Activated T-cell treated with anti-CD3 and anti-CD28 coated beads, Interleukin-2, amount 50 U/mL, for 72 hours (primary cell): ENCODE measurements at places on chromosomes 7 and 10. TPM values are rescaled to one million over a fixed set of nuclear protein-coding genes. Genes with fewer than 3 reads are reported as not detected.

Gene SMURF1
- 15.9 TPM for total RNA-seq

Gene AUTS2
- total RNA-seq, result 7.9 TPM

Gene LEP
- total RNA-seq, result not detected

- no peak for DNase-seq
Measured at GRCh38 chr7:40538281-40538680, 403.5 kb downstream of the SUGCT start.

DNA sequence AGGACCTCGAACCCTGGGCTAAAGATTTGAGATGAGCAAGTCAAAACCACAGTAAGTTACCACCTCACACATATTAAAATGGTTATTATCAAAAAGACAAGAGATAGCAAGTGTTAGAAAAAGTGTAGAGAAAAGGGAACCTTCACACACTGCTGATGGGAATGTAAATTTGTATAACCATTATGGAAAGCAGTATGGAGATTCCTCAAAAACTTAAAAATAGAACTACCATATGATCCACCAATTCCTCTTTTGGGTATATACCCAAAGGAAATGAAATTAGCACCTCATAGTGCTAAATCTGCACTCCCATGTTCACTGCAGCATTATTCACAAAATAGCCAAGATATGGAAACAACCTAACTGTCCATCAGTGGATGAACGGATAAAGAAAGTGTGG is 20.8 kb upstream of the FRA10AC1 start:
- DNase-seq, result no peak

DNA sequence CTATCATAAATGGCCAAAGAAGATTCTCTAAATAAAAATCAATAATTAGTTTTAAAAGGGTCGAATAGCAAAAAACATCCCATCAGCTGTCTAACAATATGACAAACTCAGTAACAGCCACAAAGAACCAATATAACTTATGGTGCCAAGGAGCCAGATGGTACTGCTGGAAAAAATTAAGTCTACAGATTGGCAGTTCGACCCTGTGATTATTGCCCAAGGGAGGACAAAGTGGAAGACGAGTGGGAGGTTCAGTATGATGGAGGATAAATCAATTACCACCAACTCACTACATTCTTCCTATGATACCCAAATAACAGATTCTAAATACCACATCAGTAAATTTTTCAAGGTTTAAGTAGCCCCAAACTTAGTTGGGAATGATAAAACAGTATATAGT is 49.0 kb downstream of the SKAP2 start:
- DNase-seq, result no peak

- DNase-seq, result no peak
Measured at GRCh38 chr10:103545771-103546281, 52.3 kb downstream of the NEURL1 start.

DNA sequence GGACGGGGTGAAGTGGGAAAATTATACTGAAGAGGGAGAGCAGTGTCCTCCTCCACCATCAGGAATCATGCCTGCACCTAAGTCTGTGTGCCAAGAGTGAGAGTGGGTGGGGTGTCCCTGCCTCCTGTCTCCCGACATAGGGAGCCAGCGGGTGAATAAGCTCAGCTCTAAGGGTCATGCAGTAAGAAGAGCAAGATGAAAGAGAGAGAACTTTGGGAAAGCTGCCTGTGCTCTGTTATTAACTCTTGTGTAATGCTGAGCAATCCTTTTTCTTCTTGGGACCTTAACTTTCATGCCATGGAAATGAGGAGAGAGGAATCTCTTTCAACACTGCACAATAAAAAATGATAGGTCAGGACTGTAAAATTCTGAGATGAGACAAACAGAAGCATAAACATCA is 7.9 kb upstream of the TCAF1 start:
- DNase-seq, result no peak

DNA sequence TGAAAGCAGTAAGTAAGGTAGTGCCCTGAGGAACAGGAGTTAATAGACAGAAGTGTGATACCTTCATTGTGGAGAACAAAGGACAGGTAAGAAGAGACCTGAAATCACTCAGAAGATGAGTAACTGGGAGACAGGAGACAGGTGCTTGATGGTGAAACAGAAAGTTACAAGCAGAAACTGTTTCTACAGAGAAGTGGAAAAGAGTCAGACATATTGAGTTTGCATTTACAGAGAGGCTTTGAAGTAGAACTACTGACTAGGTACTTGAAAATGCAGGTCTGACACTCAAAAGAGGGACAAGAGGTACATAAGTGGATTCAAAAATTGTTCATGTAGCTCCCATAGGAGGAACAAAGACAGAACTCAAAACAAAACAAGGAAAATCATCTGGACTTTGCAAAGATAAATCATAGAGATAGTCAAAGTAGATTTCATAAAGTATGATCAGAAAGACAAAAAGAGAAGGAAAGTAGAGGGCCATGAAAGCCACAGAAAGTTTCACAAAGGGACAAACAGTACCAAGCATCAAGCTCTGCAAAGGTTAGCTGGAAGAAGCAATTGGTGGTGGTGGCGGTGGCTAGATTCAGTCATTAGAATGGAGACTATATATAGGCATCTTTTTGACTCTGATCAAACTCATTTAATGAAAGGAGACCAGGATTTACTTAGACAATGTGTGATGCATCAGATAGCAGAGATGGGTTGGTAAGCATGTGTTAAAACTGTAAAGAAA is 198.4 kb downstream of the PCLO start:
- DNase-seq, result no peak

DNA sequence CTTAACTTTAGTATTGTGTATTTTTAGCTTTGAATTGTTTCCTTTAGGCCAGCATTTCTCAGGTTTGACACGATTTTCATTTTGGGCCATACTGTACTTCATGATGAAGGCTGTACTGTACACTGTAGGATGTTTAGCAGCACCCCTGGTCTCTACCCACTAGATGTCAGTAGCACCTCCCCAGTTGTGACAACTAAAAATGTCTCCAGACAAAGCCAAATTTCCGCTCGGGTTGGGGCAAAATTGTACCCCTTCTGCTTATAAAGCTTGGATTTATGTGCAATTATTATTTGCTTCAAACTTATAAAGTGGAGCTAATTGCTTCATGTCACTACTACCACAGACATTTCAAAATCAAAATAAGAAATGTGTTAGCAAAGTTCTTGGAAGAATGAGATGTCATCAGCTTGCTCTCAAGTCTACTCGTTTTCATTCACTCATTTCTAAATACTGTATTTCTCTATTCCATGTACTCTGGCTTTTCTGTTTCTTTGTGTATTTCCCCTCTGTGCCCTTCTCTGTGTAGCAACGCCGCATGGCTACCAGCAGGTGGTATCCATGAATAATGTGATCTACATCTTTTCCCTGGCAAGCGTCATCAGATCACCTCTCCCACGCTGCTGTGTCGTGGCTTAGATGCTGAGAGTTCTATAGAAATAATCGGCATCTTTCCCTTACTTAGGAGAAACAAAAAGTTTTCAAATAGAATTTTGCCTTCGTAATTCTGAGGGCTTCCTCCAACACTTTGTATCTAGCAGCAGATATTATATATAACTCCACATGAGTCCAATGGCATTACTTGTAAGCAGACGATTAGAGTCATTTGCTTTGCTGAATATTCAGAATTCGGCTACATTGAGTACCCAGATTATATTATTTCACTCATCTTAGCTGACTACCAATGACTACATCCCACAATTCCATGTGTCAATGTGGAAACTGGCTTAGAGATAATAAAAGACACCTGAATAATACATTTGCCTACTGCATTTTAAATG is 47.8 kb upstream of the CALCR start:
- no peak for DNase-seq

DNA sequence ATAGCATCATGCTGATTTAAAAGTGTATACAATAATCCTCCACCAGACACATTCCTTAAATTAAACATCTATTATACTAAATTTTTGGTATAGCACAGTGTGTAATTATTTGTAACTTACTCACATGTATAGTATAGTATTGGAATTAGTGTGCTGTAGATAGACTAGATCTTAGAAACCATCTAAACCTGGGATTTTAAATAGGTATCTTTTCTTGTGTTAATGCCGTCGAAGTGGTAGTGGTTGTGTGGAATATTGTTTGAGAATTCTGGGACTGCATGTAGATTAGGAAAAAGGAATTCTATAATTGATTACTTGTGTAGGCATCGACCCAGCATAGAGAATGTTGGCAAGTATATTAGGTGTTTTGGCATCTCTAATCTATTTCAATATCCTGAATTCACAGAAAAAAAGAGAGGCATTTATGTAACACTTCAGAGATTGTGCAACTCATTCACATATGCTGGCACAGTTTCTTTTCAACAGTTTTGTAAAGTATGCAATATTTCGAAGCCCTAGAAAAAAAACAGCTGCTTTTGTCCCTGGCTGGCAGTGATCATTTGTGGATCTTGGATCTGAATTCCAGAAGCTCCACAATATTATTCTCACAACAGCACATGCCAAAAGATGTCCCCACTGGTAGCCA is 145.5 kb upstream of the AGR3 start:
- DNase-seq, result no peak

DNA sequence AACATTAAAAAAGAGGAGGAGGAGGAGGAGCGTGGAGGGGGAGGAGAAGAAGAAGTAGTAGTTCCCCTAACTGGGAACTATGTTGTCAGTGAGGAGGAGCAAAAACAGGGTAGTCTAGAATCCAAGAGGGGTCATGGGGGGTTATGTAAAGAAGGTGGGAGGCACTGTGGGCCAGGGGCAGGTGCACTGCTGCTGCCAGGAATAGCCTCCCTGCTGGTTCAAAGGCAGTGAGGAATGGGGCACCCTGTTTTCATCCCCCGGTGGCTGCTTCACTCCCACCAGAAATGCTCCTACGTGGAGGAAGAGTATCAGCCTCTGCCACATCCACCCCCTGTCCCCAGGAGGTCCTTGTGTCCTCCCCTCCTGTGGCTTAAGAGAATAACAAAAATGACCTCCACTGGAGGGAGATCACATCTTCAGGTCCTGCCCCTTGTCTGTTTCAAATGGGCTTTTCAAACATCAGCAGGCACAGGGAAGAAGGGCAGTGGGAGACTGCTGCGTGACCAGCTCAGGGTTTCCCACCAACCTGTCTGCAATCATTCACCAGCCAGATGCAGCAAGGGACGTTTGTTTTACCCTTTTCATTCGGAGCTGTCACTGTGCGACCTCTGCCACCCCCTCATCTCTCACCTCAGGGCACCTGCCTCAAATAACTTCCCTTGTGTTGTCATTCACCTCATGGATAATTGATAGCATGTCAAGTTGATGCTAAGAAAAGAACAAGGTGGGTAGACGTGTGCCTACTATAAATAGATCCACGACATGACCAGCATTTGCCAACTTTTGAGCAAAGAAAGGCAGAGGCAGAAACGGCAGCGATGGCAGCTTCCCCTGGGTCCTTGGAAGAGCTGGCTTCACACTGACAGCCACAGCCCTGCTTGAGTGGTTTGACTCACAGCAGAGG is 92.6 kb downstream of the DGKI start:
- no peak for DNase-seq

DNA sequence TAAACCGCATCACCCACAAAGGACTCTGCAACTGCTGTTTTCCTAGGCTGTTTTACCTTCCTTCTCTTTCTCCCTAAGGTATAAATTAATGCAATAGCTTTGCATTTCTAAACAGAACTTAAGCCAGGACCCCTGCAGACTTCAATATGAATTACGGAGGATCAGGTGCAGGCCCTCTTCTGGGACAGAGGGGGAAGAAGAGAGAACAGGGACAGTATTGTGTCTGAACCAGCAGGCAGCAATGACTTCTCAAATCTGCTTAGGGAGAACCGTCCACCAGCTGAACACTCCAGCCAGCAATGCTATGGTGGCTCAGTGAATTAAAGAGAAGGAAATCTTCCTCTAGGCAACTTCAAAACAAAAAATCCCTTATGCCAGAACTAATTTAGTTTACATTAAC is 35.7 kb downstream of the POLR3A start:
- no peak for DNase-seq
